ENCODE measurements at places on chromosomes 4 and X. TPM values are rescaled to one million over a fixed set of nuclear protein-coding genes. Genes with fewer than 3 reads are reported as not detected.

- no peaks in the 10 kb centered on the region for H3K27me3 ChIP-seq
- DNase-seq = peak; percentile 50
- no peaks in the 10 kb centered on the region for H3K4me1 ChIP-seq
- H3K4me3 ChIP-seq = no peak overlapping the region
Observed at GRCh38 chrX:8413279-8413678, 51.4 kb upstream of the VCX3B start.

GRCh38 chr4:156477636-156478035 is 494.0 kb downstream of the PDGFC start:
- no peak overlapping the region for H3K27ac ChIP-seq
- H3K4me3 ChIP-seq = no peak overlapping the region
- no peak for DNase-seq

DNA sequence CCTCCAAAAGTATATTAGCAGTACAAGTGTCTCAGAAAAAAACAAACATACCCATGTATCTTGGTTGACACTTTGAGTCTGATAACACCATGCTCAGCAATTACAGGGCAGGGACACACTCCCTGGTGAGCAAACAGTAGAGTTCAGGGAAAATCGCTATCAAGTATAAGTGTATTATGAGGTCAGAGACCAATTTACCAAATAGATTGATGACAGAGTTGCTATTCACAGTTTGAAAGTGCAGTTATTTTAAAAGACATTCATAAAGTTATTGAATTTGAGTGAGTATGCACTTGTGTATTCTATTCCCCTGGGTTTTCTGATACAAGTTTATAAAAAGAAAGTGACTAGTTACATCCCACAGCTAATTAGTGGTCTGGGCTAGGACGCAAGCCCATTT is 10.2 kb upstream of the LONRF3 start:
- H3K4me3 ChIP-seq = no peak overlapping the region
- H3K27ac ChIP-seq = no peak overlapping the region
- no peak for DNase-seq
- H3K36me3 ChIP-seq = no peaks in the 10 kb centered on the region
- no peaks in the 10 kb centered on the region for H3K27me3 ChIP-seq

- H3K27ac ChIP-seq = no peak overlapping the region
- H3K36me3 ChIP-seq = no peaks in the 10 kb centered on the region
- no peak for DNase-seq
- no peaks in the 10 kb centered on the region for H3K27me3 ChIP-seq
- H3K4me1 ChIP-seq = no peaks in the 10 kb centered on the region
Observed at GRCh38 chrX:142149919-142150318, 55.2 kb downstream of the MAGEC2 start.

The SPIN4 gene
- 4.9 TPM for total RNA-seq

The CLGN gene
- total RNA-seq = 1.1 TPM
